Activated CD4-positive, alpha-beta T cell treated with anti-CD3 and anti-CD28 coated beads, Interleukin-2, Interleukin-4, amounts not matched to agents 100 ng/mL and 50 ng/mL, durations not matched to agents 16 hours and 8 hours (primary cell): ENCODE measurements at places on chromosomes 13 and 19.
A peak's percentile ranks its signal among the peaks of the same experiment; 100 is the strongest.

DNA sequence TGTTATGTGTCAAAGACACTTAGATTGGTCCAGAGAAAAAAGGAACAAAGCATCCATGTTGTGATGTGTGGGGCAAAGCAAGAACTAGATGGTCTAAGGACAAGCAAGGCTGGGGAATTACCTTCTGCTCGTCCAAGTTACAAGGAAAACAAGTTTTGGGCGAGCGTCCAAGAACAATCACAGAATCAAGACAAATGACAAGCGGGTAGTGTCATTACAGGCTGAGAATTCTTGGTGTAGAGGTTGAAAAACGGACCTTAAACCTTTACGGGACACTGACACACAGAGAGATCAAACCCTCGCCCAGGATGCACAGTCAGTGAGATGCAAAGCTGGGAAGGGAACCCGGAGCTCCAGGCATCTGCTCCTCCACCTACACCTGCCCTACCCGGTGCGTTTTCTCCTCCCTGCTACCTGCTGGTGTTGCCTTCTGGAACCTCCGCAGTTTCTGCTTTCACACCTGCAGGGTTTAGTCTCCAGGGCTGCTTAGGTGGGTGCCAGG lies 515 bp upstream of the ZNF324B start:
- no peak for DNase-seq

DNA sequence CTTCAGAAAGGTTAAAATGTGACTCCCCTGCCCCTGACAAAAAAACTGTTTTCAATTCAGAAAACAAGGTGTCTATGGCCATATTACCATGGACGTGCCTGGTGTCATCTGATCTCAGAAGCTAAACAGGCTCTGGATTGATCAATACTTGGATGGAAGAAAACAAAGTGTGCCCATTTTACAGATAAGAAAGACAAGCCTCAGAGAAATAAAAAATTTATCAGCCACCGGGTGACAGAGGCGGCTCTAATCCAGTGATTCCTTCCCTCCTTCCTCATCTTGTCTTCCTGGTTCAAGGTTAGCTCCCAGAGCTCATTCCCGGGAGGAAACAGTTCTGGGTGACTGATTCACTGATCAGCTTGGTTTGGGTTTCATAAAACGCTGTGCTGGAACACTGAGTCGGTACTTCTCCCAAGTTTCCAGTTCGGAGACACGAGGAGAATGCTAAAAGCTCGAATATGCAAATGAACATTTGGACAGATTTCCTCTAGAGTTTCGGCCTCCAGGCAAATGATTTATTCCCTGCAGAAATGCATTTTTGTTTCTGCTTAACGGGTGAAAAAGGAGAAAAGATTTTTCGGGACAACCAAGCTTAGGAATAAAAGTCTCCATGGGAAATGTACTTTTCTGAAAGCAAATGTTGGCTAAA lies 211.2 kb downstream of the UQCRFS1 start:
- DNase-seq, result no peak

DNA sequence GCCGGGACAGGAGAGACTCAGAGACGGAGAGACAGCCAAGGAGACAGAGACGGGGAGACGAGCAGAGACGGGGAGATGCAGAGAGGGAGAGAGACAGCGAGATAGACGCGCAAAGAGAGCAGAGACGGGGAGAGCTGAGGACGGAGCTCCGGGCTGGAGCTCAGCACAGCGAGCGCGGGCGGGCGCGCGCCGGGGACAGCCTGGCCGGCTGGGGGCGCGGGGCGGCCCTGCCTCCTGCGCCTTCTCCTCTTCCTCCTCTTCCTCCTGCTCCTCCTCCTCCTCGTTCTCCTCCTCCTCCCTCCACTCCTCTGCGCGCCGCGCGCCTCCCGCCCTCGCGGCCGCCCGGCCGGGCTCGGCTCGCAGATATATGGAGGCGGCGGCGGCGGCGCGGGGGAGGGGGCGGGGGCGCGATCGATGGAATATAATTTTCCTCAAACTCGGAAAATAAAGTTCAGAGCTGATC lies at the start of gene ERFL:
Gene ERFL, minus strand, starts transcription at position 229 of the 463 bp plus-strand sequence. CDS start 15,530 bp downstream, outside the sequence.
- DNase-seq, result no peak

- no peak for DNase-seq
Measured at GRCh38 chr19:45356760-45357444, 13.5 kb downstream of the ERCC2 start.

DNA sequence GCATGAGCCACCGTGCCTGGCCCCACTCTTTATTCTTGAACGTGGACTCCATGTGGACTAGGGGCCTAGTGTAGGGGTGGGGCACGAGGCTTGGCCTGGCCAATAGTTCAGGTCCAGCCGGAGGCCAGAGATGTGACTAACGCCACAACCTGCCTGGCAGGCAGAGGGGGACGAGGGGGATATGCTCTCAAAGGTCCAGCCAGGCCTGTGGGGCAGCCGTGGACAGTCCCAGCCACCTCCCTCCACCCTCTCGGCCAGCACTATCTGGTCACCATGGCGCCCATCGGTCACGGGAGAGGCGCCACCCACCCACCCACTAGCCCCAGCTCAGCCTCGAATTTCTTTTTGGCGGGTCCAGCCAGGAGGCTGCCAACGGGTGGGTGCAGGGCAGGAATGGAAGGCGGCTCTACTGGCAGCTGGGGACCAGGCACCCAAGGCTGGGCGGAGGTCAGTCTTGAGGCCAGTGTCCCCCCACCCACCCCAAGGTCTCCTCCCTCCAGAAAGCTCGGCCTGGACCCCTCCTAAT lies 2.2 kb upstream of the CERS1 start:
- no peak for DNase-seq

- peak; percentile 8 for DNase-seq
Measured at GRCh38 chr19:262125-262524, 29.1 kb downstream of the PLPP2 start.

DNA sequence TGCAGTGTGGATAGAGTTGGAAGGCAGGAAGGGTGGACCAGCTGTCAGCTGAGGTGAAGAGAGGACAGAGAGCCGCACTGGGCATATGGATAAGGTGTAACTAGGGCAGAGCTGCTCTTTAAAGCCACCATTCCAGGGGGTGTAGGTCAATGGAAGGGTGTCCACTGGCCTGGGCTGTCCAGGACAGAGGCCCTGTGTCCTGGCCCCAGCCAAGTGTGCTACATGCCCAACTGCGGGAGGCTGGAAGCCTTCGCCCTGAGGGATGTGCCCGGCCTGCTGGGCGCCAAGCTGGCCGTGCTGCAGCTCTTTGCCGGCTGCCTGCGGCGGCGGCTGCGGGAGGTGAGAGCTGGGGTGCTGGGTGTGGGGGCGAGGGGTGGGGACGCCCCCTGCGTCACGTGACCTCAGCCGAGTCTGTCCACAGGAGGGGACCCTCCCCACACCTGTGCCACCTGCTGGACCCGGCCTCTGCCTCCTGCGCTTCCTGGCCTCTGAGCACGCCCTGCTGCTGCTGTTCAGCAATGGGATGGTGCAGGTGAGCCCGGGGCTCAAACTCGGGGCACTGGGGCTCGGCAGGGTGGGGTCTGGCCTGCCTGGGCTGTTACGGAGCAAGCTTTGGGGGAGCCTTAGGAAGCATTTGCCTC lies 9.8 kb downstream of the PLK5 start:
- DNase-seq, result no peak

- DNase-seq, result no peak
Measured at GRCh38 chr13:112065867-112066623, 904 bp upstream of the SOX1 start.

DNA sequence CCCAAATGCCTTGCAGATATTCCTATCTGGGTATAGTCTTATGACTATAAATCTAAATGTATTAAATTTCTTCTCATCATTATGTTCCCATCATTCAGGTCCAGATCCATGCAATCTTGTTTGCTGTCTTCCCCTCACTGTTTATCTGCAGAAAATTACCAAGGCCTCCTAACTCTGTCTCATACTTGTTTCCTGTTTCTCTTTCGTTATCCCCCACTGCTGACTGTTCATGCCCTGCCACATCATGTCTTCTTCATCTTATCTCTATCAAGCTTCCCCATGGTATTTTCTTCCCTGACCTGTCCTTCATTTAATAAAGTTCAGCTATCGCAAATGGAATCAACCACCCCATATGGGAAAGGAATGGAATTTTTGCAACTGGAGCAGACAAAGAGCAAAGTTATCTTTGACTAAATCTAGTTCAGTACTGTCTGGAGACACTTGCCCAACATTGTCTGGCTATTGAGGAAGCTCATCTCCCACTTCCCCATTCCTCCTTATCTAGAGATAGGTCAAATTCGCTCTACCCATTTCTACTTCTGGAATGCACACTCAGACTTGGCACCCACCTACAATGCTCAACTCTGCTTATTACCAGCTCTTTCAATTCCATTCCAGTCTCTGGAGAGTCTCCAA lies 1358.1 kb downstream of the EFNB2 start:
- no peak for DNase-seq

DNA sequence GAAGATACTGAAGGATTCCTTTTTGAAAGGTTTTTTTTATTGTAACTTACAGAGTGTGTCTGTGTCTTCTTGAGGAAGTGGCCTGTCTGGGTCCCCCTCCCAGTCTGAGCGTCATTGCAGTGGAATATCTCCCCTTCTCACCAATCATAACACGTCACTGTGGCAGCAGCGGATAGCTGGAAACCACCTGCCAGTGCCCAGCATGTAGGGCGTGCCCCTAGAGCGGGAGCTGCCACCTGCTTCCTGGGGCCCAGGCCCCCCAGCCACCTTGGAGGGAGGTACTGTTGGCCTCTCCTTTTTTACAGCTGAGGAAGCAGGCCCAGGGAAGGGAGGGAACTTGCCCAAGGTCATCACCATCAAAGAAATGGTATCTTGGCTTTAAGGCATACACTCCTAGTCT lies 4.6 kb upstream of the DNM2 start:
- DNase-seq, result no peak

- DNase-seq, result no peak
Measured at GRCh38 chr13:44287958-44288357, 85.7 kb upstream of the SERP2 start.

GRCh38 chr19:1233115-1233667 lies 4.6 kb downstream of the CBARP start:
- no peak for DNase-seq

DNA sequence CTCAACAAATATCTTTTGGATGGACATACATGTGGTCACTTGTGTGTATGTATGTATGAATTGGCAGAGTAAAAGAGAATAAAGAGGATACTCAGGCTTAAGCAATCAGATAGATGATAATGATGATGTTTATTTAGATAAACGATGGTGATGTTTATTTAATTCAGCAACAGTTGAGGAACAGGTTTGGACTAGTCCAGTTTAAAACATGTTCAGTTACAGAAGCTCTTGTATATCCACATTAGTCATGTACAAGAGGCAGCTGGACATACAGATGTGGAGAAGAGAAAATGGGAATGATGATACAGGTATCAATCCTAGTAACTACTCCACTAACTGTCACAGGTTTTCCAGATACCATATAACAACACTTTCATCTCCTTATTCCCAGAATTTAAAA lies 232.1 kb downstream of the DIAPH3 start:
- DNase-seq, result no peak

- DNase-seq, result no peak
Measured at GRCh38 chr13:18954254-18954653, 227.4 kb downstream of the TUBA3C start.

DNA sequence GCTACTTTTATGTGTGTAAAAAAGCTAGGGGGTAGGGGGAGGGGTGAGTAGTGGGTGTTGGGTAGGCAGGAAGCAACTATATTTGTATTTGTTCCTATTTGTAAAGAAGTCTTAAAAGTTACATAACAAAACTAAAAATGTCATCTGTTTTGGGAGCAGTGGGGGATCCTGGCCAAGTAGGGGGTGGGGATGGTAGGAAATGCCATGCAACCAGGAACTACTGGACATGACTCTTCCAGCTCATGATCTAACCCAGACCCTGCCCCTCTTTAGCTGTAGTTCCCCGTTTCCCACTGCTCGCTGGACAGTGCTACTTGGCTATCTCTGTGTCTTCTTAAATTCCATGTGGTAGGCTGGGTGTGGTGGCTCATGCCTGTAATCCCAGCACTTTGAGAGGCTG lies 3.2 kb downstream of the GTF3A start:
- DNase-seq, result no peak

DNA sequence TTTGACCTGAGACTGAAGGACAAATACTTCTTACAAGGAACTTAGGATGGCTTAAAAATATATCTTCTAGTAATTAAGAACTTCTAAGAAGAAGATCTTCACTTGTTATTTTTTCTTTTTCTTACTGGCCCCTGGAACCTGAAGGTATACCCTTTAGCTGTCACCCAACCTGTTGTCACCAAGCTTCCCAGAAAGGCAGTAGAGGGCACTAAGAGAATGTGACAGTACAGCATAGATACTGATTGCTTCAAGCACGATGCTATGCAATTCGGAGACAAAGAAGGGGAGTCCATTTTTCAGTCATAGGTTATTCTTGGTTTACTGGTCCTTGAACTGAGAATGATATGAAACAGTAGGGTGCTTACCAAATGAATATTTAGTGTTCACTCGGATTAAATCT lies 208.3 kb upstream of the PCDH9 start:
- DNase-seq, result no peak

DNA sequence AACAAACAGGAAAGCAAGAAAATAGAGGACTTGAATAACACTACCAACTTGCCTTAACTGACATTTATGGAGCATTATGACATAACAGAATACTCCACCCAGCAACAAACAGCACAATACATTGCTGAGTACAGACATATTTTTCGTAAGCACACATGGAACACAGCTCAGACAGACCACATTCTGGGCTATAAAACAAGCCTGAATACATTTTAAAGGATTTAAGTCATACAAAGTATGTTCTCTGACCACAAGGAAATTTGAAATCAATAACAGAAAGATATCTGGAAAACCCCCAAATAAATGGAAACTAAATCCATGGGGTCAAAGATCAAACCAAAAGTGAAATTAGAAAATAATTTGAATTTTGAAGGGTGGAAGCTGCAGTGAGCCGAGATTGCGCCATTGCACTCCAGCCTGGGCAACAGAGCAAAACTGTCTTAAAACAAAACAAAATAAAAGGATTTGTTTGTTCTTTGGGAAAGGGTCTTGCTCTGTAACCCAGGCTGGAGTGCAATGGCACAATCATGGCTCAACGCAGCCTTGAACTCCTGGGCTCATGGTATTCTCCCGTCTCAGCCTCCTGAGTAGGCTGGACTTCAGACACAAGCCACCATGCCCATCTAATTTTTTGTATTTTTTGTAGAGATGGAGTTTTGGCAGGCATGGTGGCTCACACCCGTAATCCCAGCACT lies 5.6 kb downstream of the ZDHHC20 start:
- no peak for DNase-seq

GRCh38 chr13:112248406-112248760 lies 127.8 kb upstream of the SPACA7 start:
- DNase-seq, result no peak

DNA sequence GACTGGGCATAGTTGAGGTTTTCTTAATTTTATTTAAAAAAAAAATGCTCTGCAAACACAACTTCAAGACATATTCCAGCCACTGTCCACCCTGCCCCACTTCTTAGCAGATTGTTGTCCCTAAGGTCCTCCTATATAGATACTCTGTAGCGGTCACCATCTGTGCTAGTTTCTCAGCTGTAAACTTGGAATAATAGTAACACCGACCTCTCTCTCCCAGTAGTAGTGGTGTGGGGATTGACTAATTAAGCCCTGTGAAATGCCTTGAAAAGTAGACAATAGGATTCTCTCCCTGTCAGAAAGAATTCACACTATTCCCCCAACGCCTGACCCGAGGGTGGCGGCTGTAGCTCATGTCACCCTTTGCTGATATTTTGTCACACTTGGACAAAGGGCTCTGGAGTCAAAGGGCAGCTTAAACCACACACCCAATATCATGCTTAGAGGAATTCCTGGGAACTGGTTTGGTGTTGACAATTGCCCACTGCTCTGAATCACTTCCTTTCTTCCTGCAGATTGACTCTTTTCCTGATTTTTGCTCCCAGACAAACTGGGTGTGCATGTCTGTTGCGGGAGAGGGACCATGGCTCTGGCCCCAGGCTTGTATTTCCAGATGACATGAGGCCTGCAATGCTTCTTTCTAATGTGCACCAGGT lies 9.2 kb upstream of the SERP2 start:
- DNase-seq, result no peak
